D341Med (cell line): ENCODE measurements at places on chromosomes 2 and 18.

DNA sequence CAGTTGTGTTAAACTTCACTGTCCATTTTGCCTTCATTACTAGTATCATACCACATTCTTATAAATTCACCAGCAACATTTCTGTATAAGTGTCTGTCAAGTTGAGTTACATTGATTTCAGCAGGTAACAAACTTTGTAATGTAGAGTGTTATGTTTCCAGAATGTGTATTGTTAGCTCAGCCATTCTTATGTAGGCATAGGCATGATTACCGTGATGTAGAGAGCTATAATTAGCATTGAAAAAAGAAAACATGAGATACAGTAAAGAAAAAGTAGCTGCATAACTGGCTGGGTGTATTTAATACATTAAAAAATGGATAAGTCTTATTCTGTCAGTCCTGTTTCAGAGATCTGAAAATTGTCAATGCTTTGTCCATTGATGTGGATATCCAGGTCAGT lies 8.5 kb downstream of the KCNJ13 start:
- no peak for DNase-seq

GRCh38 chr2:30026091-30027055 lies 105.0 kb upstream of the ALK start:
- peak; percentile 84 for DNase-seq

GRCh38 chr2:64260093-64260803 lies 116.0 kb upstream of the PELI1 start:
- no peak for DNase-seq

- DNase-seq, result no peak
These were observed 2.8 kb upstream of the NCL start for GRCh38 chr2:231467016-231467545.

- no peak for DNase-seq
These were observed 244.8 kb upstream of the SIX2 start for GRCh38 chr2:45254025-45254424.

GRCh38 chr18:72541871-72542332 lies 2.2 kb downstream of the CBLN2 start:
- peak; percentile 74 for DNase-seq

- DNase-seq, result no peak
These were observed 21.2 kb upstream of the ACVR1 start for GRCh38 chr2:157897106-157897971.

- no peak for DNase-seq
These were observed 2036.1 kb upstream of the LRRTM1 start for GRCh38 chr2:82340578-82341053.

- DNase-seq, result no peak
These were observed 5.8 kb upstream of the LYG2 start for GRCh38 chr2:99261242-99261641.

GRCh38 chr2:85769983-85770362 lies 16.2 kb downstream of the ATOH8 start:
- no peak for DNase-seq

DNA sequence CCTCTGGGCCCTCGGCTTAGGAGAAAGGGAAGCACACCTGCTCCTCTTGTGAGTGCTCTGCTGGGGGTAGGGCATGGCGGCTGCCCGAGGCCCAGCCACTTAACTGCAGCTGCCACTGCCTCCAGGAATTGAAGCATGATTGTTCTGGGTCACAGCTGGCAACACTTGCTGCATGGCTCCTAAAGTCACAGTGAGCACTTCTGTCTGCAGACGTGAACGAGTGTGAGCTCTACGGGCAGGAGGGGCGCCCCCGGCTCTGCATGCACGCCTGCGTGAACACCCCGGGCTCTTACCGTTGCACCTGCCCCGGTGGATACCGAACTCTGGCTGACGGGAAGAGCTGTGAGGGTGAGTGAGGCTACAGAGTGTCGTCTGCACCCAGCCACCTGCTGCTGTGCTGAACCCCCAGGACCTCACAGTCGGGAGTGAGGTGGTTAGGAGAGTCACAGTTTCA lies 44.4 kb downstream of the FBLN7 start:
- no peak for DNase-seq

- no peak for DNase-seq
These were observed 25.3 kb upstream of the RFX8 start for GRCh38 chr2:101500180-101500579.

GRCh38 chr2:26578113-26578458 lies 63.1 kb downstream of the CIB4 start:
- no peak for DNase-seq

DNA sequence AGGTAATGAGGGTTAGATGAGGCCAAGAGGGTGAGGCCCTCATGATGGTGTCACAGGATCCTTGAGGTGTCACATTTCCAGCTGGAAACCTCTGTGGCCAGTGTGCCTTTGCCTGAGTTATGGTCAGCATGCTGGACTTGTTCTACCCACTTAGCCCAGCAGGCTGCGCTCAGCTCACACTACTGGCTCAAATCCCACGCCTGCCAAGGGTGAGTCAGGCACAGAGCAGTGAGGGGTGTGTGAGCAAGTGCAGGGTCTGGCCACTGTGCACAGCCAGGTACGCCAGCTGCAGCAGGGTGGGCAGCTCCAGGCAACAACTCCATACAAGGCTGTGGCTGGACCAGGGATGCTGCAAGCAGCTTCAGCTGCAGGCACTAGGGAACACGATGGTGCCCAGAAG lies 616.6 kb upstream of the FSHR start:
- DNase-seq, result peak; percentile 33

GRCh38 chr2:217797661-217798069 lies 205.1 kb downstream of the TNS1 start:
- DNase-seq, result no peak

- no peak for DNase-seq
These were observed 86.4 kb upstream of the RGPD4 start for GRCh38 chr2:107740300-107740699.

- no peak for DNase-seq
These were observed 17.4 kb upstream of the COL6A3 start for GRCh38 chr2:237431372-237431771.

GRCh38 chr2:39665811-39666490 lies at the start of gene TMEM178A:
Gene TMEM178A, plus strand, starts transcription at chr2:39665917. Its CDS starts 58 bp downstream, at chr2:39665975.
- DNase-seq, result peak; percentile 81

DNA sequence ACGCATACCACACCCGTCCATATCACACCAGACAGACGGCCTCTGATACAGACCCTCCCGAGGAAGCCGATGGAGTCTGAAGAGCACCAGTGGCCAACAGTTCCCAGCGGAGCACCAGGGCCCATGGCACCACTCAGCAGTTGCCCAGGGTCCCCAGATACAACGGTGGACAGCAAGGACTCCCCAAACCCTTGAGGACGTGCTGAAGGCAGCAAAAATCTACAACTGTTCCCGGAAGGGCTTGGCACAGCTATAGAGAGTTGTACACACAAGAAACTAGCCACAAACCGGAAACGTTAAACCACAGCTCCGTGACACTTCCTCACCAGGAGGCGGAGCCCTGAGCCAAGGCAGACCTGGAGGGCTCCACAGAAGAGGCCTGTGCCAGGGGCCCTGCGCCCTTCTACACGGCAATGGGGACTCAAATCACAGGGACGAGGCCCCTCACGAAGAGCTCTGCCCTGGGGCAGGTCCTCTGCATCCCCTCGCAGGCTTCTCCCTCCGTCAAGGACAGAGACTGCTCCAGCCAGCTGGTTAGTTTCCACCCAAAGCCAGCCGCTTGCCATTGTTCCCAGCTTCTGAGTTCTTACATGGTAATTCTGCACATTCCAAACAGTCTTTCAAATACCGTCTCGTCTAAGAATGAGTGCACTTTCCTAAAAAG lies 133.4 kb downstream of the HDAC4 start:
- DNase-seq, result no peak

GRCh38 chr2:137837830-137838229 lies 126.4 kb upstream of the HNMT start:
- DNase-seq, result no peak

- DNase-seq, result no peak
These were observed 24.2 kb upstream of the EFEMP1 start for GRCh38 chr2:55947752-55948151.

GRCh38 chr18:12779043-12779442 lies 76.2 kb downstream of the PSMG2 start:
- no peak for DNase-seq

DNA sequence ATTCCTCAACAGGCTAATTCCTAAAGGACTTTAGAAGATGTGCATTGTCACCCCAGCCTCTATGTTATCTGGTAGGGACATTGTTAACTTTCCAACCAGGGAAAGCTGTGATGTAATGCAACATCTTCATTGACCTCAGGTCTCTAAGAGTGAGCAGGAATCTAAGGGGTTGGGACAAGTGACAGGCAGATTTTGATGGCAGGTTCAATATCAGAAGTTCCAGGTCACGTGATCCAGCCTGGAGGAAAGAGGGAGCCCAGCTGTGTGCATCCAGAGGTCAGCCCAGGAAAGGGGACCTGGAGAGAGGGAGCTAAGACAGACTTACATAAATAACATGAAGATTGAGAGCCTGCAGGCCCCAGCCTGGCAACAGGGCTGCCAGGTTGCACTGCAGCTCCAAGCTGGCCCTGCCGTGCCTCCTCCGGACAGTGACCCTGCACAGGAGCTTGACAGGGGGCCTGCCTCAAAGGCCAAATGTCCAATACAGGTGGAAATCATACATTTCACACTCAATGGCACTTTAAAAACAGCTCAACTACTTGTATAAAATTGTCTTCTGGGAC lies 262.2 kb upstream of the MGAT5 start:
- no peak for DNase-seq

DNA sequence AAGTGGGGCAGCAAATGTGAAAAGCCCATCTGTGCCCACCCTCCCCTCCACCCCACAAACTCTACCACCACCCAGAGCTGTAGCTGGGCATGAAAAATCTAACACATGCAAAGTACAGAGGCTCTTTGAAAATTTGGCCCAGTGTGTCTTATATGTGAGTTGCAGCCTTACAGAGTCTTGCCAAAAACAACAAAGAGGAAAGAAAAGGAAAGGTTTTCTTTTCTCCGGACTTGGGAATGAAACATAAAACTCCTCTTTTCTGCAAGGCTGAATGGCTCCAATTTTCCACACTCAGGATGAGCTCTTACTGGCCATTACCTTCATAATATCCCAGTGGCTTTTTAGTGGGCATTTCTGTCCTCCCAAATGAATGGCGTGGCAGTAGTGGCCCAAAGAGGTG lies 27.9 kb upstream of the POU3F3 start:
- DNase-seq, result no peak

DNA sequence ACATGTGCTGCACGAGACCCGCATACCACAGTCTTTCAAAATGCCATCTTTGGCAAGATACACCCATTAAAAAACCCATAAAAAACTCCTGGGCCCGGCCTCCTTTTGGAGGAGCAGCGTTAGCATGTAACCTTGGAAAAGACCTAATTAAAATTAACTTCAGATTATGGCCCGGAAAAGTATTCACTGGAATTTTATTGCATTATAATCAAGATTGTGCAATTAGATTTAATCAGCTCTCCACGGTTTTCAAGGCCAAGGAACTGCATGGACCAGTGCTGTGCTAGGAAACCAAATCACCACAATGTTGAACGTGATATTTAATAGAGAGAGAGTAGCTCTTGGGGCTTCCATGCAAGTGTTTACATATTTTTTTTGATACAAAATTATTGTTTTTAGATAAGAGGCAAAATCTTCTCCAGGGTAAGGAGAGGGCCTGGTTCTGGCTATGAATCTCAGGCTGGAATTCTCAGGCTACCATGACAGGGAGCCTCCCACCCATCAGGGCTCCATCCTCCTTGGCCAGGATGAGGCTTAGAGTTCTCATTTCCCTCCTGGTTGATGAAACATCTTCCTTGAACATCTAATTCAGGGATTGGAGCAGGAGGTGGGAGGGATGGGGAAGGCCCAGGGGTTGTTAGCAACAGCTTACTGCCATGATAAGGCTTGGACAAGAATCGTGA lies 82.0 kb upstream of the TTC39C start:
- DNase-seq, result no peak

DNA sequence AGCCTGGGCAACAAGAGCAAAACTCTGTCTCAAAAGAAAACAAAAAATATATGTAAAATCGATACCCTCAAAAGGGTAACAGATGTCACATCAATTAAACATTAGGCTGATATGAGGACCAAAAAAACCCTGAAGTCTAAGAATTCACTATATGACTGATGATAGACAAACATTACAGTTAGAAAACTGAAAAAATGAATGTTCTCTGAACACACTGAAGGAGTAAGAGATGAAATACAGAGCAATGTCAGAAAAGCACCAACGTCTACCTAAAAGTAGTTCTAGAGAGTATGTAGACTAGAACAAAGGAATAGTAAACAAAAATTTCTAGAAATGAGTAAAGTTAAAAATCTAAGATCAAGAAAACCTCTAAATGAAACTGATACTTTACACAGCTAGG lies 81.9 kb downstream of the SLC66A3 start:
- DNase-seq, result no peak

GRCh38 chr2:182049372-182050148 lies 63.9 kb downstream of the PPP1R1C start:
- DNase-seq, result no peak

DNA sequence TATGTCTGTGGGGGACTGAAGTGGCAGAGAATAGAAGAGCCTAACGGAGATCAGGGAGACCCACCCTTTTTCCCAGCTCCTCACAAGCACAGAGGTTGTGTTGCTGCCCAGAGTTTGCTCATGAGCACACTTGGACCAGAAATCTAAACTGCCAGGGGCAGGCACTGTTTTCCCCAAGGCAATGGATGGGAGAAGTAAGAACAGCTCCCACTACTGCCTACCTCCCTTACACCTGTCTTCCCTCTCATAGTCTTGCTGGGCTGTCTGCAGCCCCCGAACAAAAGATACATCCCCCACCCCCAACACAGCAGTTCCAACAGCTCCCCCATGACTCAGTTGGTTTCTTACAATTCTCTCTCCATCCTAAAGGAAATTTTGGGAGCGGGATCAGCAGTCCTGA lies 48.1 kb upstream of the CD226 start:
- no peak for DNase-seq

- DNase-seq, result no peak
These were observed 22.5 kb upstream of the TCF4 start for GRCh38 chr18:55610506-55610905.

DNA sequence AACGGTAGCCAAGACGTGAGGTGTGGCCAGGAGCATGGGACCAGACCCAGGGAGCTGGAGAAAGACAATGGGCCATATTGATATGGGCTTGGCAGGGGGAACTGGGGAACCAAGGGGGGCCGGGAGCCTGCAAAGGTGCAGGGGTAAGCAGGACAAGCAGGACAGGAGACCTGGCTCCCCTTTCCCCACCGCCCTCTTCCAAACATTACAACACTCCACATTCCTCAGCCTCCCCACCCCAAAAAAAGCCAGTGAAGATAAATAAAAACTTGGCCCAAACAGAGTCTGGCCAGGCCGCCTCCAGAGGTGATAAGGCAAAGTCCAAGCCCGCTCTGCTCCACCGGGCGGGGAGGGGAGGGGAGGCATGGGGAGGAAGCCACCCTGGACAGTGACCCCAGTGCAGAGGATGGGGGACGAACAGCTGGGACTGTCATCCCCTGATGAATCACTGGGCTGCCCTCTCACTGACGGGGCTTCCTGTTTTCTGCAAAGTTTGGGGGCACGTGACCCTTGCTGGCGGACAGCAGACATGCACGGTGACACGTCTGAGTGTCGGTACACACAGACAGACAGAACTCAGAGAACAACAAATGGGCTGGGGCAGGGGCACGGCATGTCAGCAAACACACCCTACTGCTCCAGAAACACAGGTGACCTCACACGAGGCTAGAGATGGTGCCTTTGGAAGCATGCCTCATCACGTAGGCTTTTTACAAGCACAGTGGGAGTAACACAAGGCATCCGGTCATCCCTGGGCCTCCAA lies 100.2 kb downstream of the TNS1 start:
- no peak for DNase-seq
